LHCN-M2 (cell line): ENCODE measurements at places on chromosomes 16 and 17.

GRCh38 chr16:11342021-11342855, 3.0 kb upstream of the RMI2 start:
- no peak for DNase-seq

DNA sequence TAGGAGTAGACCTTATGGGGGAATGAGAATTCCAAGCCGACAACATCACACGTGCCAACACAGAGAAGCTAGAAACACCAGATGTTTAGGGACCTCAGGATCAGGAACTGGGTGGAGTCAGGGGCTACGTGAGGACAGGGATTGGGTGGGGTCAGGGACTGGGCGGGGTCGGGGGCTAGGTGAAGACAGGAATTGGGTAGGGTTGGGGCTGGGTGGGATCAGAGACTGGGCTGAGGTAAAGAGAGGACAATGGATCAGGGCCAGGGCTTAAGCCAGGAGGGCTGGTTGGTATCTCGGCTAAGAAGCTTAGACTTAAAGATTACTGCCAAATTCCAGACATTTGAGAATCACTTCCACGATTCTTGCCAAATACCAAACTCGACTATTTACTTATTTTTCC, 11.6 kb downstream of the TEKT5 start:
- DNase-seq = no peak

DNA sequence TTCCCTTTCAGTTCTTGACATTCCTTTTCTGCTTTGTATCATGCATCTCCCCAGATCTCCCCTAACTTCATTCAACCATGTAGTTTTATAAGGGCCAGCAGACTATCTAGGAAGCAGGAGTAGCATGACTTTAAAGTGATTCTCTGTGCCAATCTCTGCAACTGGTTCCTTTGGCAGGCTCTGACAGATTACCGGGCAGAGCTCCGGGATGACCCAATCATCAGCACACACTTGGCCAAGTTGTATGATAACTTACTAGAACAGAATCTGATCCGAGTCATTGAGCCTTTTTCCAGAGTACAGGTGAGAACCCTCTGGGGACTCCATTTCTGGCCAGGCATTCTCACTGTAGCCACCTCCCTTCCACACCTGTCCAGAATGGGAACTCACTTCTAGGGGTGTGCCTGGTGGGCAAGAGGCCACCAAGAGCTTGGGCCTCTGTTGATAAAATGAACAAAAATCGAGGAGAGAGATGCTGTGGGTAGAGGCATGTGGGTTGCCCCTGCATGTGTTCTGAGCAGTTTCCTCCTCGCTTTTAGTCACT, 7.6 kb upstream of the CDK5R1 start:
- DNase-seq = no peak

DNA sequence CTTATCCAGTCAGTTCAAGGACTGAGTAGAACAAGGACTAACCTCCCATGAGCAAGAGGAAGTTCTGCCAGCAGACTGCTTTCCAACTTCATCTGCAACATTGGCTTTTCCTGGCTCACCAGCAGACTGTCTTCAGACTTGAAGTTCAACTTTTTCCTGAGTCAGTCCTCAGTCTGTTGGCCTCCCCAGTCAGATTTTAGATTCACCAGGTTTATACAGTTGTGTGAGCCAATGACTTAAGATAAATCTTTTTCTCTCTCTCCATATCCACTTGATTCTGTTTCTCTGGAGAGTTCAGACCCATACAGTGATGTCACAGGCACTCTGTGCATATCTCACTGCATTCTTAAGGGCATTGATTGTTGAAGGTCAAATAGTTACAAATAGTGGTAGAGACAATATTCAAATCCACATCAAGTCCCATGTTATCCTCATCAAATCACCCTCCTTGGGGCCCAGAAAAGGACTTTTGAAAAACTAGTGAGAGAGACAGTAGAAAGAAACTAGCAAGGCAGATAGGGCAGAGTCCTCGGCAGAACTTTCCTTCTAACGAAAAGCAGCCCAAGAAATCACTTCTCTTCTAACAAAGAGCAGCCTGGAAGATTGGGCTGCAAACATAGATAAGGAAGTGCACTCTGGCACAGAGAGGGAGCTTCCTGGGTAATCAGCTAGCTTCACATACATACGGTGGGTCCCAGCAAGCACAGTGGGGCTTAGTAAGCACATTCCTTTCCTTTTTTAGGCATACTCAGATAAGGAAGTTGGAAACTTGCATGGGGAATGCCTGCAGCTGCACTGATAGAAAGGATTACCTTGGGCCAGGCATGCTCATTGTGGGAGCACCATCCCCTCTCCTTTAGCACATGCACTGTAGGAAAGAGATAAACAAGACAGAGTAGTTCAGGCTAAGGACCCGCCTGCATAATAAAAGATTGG, 132.3 kb upstream of the FAM20A start:
- no peak for DNase-seq

GRCh38 chr17:72342627-72343527, 222.1 kb downstream of the SOX9 start:
- no peak for DNase-seq

- DNase-seq = no peak
Observed at GRCh38 chr17:1264196-1264595, 6.0 kb upstream of the BHLHA9 start.
